ENCODE measurements at places on chromosomes 3 and 15.

GRCh38 chr3:21331857-21332256 lies 419.2 kb downstream of the ZNF385D start:
- DNase-seq, result no peak

DNA sequence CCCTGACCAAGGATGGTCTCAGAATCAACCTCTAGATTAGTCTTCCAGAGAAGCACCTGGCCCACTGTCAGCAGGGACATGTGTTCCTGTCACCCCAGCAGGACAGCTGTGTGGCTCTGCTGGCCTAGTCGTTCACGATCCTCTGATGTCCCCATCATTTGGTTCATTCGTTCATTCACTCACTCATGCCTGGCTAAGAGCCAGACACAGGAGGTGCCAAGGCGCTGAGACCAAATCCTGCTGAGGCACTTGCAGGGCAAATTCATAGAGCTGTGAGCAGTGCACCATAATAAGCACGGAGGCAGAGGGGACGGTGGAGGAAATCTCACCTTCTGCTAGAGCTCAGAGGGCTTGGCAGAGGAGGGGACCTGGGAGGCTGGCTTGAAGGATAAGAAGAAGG lies 49.9 kb upstream of the FGD5 start:
- no peak for DNase-seq

DNA sequence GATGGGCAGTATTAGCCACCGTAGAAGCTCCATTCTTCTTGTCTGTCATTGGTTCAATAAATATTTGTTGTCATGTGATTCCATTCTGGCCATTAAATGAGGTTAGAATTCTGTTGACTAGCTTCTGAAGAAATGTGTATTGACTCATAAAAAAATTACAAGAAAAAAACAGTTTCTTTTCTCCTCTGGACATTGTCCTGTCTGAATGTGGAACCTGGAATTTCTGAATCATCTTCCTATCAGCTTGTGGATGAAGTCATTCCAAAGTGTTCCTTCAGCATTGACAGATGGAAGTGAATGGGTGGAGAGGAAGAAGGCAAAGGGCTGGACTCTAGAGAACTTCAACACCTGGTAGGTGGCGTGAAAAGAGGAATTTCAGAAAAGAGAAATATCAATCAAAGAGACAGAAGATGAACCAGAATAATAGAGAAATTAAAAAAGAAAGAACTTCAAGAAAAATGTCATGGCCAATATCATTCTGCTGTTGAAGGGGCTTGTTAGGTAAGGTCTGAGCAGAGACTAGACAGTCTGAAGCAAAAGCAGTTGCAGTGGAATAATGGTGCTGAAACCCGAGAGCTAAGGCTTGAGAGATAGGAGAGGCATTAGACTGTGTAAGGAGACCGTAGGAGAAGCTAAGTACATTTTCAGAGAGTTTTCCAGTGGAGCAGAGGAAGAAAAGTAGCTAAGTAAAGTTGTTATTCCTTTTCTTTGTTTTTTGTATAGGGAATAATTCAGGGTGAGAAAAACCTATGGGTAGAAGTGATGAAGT lies 806.6 kb downstream of the SQOR start:
- DNase-seq, result peak; percentile 63

- DNase-seq, result peak; percentile 49
Observed at GRCh38 chr3:64343689-64344430, 118.6 kb upstream of the PRICKLE2 start.

- no peak for DNase-seq
Observed at GRCh38 chr15:82275410-82275809, 12.8 kb downstream of the SAXO2 start.

DNA sequence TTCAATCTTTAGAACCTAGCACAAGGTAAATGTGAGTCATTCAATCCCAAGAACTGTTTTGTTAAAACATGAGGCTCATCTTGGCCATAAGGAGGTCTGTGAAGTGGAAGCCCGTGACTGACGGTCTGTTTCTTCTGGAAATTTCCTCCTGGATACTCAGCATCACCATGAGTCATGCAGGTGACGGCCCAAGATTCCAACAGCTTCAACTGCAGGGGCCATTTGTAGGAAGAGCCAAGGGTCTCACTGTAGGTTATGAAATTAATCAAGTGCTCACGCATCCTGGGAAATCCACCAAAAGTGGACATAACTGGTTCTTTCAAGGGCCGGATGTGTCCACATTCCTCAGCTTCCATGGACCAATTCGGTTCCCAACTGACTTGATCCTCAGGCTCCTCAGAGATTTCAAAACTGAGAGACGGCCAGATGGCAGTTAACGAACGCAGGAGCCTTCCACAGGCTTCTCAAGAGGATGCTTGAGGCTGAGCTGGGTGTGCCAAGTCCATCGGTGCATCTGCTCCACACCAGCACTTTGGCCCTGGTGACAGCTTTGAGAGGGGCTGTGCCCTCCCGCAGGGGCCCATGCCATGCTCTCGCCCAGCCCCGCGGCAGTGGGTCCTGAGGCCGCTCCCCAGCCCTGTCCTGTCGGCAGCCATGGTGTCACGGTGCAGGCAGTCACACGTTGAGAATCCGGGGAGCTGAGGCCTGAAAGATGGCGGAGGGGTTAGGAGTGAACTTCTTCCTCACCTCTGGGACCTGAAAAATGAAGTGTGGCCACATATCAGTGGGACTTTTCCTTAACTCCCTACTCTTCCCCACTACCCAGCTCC lies 8.5 kb downstream of the MAP6D1 start:
- no peak for DNase-seq

All from fibroblast of pulmonary artery (primary cell).